ENCODE measurements at places on chromosomes 4 and X.

GRCh38 chr4:3760841-3761240, 5.3 kb upstream of the ADRA2C start:
- DNase-seq: no peak

GRCh38 chr4:37762294-37762990, 64.0 kb upstream of the PGM2 start:
- no peak for DNase-seq

GRCh38 chr4:76655566-76656479, 220.8 kb downstream of the SHROOM3 start:
- DNase-seq: no peak

GRCh38 chrX:132188175-132188574, 31.1 kb downstream of the RAP2C start:
- DNase-seq: no peak

DNA sequence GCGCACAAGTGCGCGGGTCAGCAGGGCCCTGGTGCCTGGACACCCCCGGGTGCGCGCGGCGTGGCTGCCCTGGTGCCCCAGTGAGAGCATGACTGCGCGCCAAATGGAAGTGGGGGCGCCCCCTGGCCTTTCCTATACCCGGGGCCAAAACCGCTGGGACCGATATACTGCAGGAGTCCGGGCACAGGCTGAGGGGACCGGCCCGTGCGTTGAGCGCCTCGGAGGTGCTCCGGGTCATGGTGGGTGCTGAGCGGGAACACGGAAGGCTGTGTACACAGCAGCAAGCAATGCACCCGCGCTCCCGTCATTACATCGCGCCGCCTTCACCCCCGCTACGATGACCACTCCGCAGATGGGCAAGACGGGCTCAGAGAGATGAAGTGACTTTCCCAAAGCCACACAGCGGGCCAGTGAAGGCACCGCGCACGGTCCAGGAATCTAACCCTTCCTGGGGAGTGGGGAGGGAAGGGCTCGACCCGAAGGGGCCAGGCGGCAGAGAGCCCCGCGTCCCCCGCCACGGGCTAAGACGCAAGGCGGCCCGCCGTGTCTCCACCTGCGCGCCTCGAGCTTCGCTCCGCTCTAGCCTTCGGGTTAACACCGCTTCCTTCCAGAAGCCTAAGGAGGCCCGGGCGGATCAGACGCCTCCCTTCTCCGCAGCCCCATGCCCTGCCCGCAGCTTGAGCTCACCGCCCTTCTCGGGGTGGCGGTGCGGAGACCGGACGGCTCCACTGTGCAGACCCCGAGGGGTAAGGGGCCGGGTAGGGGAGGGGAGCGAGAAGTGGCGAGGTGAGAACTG, 11.3 kb downstream of the HMX1 start:
- DNase-seq: no peak

- no peak for DNase-seq
Observed at GRCh38 chrX:133922390-133922771, 63.0 kb downstream of the GPC3 start.

DNA sequence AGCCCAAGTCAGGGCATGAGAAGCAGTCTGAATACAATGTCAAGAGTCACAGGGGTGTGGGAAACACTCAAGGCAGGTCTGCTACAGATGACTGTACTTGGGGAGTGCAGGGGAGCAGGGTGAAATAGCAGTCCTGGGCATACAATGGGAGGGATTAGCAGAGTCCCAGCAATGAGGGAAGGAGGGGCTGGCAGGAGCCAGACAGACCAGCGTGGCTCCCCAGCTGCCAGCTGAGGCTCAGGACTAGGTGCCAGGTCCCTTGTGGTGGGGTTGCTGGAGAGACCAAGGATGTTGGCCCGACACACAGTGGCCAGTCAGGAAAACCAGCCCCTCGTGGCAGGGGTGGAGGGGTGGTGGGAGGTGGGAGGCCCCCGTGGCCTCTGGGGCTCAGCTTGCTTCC, 86.6 kb downstream of the RTL5 start:
- no peak for DNase-seq

DNA sequence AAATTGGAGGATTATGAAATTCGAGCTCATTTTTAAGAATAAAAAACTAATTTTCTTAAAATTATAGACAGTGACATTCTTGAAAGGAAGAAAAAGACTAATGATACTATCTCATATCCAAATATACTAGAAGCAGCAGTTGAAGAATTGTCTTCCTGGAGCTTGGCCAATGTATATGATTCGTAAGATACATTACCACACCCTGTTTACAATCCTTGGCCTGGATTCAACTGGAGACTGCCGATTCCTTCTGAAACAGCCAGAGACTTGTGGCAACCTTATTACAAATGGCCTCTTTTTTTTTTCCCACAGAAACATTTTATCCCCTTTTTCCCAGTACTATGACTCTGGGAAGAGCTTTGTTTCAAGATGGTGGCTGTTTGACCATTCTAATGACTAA, 571.2 kb upstream of the FAT1 start:
- no peak for DNase-seq

- DNase-seq: no peak
Observed at GRCh38 chr4:3418029-3418762, 23.6 kb upstream of the HGFAC start.

DNA sequence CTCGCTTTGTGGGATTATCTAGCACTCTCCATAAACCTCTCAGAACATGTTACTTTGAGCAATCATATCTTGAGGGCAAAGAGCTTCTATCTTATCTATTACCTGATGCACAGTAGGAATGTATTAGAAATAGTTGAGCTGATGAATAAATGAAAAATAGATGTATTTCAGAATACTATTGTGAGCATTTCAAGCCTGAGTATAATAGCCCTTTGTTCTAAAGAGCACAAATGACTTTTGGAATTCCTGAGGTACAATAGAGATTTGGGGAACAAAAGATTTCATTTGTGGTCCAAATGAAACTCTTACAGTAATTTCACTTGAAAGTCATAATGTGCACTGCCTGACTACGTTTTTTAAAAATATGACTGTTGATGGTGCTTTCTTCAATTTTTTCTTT, 159.5 kb downstream of the UGT8 start:
- DNase-seq: no peak

GRCh38 chr4:53671757-53672156, 80.5 kb upstream of the LNX1 start:
- DNase-seq: no peak

- DNase-seq: no peak
Observed at GRCh38 chr4:70110917-70111316, 43.1 kb upstream of the PRR27 start.

GRCh38 chr4:37936889-37937498, 23.2 kb upstream of the PTTG2 start:
- DNase-seq: no peak

DNA sequence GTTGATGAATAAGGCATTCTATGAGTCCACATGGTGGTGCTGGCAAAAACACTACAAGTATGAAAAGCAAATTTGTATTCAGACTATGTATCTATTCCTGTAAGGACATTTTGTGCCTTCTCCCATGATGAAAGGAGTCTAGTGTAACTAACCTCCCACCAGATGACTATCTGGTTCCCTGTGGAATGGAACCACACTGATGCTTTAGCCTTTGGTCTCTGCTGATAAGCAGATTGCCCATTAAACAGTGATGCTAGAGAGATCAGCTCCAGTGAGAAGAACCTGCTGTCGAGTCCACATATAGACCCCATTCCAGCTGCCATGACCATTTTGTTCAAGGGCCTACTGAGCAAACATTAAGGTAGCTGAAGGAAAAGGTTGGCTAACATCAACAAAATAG, 10.5 kb upstream of the THOC2 start:
- DNase-seq: no peak

- DNase-seq: no peak
Observed at GRCh38 chrX:134683351-134684005, 25.2 kb upstream of the PLAC1 start.

DNA sequence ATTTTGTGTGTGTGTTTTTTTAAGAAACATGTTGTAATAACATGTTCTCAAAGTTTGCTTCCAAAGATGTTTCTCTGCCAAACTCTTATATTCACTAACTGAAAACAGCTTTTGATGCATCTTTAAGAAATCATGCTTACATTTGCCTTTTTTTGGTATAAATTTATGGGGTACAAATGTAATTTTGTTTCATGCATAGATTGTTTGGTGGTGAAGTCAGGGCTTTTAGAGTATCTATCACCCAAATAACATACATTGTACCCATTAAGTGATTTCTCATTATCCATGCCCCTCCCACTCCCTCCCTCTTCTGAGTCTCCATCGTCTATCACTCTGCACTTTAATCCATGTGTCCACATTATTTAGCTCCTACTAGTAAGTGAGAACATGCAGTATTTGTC, 30.8 kb downstream of the SPINK2 start:
- DNase-seq: no peak

DNA sequence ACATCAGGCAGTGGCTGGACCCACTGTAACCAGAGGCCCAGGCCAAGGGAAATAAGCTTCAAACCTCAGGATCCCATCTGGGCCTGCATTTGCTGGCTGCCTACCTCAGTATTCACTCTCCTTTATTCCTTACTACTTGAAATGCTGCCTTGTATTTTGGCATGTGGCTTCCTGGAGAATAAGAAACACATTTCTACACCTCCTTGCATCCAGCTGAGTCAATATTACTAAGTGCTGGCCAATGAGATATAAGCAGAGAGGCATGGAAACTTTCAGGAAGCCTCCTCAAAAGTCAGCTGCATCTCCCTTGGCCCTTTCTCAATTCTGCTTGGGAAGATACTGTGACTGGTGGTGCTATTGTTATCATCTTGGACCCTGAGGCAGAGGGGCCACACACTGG, 59.8 kb upstream of the RELL1 start:
- no peak for DNase-seq

Measured in stimulated activated CD4-positive, alpha-beta T cell treated with anti-CD3 and anti-CD28 coated beads, TNF-alpha, amount 100 ng/mL, for 48 hours (primary cell).